ENCODE measurements at places on chromosomes 3 and 15. TPM values are rescaled to one million over a fixed set of nuclear protein-coding genes. Genes with fewer than 3 reads are reported as not detected.

DNA sequence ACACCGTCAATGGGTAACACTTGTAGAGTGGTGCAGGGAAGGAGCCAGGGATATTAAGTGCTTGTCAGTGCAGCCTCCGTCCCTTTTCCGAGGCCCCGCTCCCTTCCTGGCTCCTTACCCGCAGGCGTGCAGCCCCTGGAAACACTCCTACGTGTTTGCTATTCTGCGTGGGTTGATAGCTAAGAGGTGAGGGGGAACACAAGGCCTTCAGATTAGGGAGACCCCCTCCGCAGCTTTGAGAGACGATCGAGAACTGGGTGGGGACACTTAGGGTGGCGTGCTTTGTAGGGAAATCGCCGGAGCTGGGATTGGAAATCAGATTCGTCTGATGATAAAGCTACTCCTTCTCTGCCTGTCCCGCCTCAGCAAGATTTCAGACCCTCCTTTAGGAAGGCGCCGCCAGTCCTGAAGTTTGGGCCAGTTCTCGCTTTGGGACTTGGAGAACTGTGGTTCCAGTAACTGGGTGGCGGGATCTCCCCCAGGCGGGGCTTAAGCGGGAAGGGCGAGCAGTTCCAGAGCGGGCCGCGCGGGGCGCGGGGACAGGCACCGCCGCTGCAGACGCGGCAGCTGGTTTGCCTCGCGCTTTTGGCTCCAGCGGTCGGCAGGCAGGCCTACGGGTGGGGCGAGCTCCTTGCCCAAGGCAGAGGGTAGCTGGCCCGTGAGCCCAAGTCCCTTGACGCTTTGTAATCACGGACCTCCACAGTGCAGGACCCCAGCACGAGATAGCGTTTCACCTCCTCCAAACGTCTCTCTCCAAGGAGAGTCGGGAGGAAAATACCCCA is 8.0 kb upstream of the FAM107A start:
- no peaks in the 10 kb centered on the region for H3K27me3 ChIP-seq
- H3K4me3 ChIP-seq: peak overlapping the region; percentile 53
- peak; percentile 80 for DNase-seq

- H3K27ac ChIP-seq: no peak overlapping the region
- no peak for DNase-seq
- H3K4me3 ChIP-seq: no peak overlapping the region
- no peaks in the 10 kb centered on the region for H3K4me1 ChIP-seq
These were observed 73.2 kb downstream of the IQCH start for GRCh38 chr15:67327737-67328136.

DNA sequence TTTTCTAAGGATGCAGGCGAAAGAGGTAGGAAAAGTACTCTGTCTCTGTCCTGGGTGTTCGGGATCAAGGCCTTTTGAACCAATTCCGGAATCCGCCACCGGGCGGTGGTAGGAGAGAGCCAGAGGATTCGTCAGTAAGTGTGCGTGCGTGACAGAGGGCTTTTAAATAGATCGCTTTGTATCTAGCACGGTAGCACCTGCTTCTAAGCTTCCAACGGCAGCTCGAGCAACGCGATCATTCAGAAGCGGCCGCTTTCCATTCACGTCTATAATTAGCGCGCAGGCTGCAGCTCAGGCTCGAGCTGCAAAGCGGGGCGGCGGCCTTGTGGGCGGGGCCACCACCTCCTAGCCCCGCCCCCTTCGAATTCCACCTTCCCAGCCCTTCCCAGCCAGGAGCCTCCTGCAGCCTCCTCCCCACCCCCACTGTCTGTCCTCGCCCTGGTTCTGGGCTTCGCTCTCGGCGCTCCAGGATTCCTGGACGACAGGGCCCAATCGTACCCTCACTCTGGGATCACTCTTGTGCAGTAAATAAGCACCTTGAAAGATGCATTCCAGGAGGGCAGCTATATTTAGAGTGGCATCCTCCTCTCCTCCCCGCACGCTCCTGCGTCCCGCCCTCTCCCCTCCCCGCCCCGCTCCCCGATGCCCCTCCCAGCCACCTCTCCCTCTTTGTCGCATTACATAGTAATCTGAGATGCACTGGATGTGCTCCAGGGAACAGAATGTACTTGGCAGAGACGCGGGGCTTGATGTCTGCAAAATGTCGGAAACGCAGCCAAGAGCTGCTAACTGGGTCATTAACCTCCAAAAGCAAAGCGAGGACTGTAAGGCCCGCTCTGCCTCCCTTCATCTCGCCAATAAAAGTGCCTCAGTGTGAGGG is 224.1 kb upstream of the TPRG1 start:
- no peaks in the 10 kb centered on the region for H3K36me3 ChIP-seq
- peak overlapping the region; percentile 92 for H3K27ac ChIP-seq
- H3K4me1 ChIP-seq: peaks cover 41% of the 10 kb centered on the region
- H3K4me3 ChIP-seq: peak overlapping the region; percentile 36
- DNase-seq: peak; percentile 98

GRCh38 chr3:143973259-143974021 is 1.8 kb downstream of the DIPK2A start:
- no peaks in the 10 kb centered on the region for H3K36me3 ChIP-seq
- peak overlapping the region; percentile 96 for H3K27ac ChIP-seq
- DNase-seq: peak; percentile 87
- peaks cover 10% of the 10 kb centered on the region for H3K4me1 ChIP-seq

SLC28A2 gene
- total RNA-seq: not detected

- no peaks in the 10 kb centered on the region for H3K36me3 ChIP-seq
- H3K4me1 ChIP-seq: peaks cover 24% of the 10 kb centered on the region
- peak overlapping the region; percentile 52 for H3K27ac ChIP-seq
- DNase-seq: peak; percentile 33
- no peaks in the 10 kb centered on the region for H3K27me3 ChIP-seq
These were observed 542 bp downstream of the ACAA1 start for GRCh38 chr3:38136393-38136776.

GRCh38 chr3:109081746-109082510 is 36.0 kb downstream of the MORC1 start:
- H3K4me3 ChIP-seq: no peak overlapping the region
- H3K4me1 ChIP-seq: no peaks in the 10 kb centered on the region
- peak; percentile 30 for DNase-seq
- no peak overlapping the region for H3K27ac ChIP-seq
- no peaks in the 10 kb centered on the region for H3K27me3 ChIP-seq
